ENCODE measurements at places on chromosomes 6 and 20. TPM values are rescaled to one million over a fixed set of nuclear protein-coding genes. Genes with fewer than 3 reads are reported as not detected.

GRCh38 chr6:169800116-169800667 lies 48.8 kb downstream of the ERMARD start:
- no peak for DNase-seq

DNA sequence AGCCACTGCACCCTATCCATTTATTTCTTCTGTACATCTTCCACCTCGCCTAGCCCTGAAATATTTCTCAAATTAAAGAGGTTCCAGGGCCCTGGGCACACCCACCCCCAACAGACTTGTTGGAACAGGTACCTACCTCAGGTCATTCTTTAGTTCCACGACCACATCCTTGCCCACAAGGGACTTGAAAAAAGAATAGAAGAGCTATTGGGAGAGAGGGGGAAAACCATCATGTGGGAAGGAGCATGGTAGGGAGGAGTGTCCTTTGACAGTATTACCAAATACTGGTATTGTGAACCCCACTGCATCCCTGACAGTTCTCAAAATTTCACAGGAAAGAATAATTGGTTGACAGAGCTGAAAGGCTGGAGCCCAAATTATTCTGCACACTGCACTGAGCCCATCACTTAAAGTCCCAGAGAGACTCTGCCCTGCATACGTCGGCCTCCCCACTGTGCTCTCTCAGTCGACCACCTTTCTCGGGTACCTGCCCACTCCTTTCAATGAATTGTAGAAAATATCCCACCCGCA lies 762 bp downstream of the LSM2 start:
- no peak for DNase-seq

GRCh38 chr6:137106183-137106582 lies 61.4 kb upstream of the IL20RA start:
- no peak for DNase-seq

- DNase-seq, result no peak
Measured at GRCh38 chr6:16909658-16910360, 148.5 kb upstream of the ATXN1 start.

GRCh38 chr20:53176134-53176533 lies 204.0 kb downstream of the TSHZ2 start:
- DNase-seq, result no peak

DNA sequence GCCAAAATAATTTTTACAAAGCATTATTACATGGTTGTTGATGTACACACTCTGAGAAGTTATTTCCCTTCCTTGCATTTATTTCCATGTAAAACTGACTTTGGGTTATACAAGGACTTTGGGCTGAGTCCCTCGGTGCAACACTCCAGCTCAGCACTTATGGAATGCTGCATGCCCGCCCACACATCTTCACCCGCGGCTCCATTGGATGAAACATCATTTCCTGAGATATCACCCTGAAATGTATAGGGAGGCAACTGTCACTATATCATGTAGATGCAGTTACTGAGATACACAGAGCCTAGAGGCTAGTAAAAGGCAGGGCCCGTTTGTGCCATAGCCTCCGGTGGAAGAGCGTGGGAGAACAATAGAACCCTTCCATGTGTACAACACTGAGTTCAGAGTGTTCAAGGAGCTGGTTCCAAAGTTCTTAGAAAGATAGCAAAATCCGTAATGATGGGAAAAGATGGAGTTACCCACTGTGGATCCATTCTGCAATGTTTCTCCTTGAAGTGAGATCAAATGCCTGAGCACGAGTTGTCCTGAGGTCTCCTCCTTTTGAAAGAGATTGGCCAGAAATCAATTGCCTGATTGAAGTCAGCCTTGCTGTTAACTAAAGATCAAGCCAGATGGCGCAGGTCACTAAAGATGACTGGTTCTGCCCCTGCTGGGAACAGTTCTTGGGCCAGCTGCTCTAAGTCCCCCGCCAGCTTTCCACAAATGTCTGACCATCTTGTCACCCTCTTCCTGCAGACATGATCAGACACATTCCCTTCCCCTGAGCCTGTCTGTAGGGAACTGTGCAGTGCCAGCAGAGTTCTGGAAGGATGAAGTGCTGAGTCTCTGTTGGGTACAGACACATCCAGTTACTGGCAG lies 100.9 kb upstream of the IYD start:
- no peak for DNase-seq

The ACAT2 gene
- polyA plus RNA-seq, result 59.7 TPM

The RIMS4 gene
- 0.53 TPM for polyA plus RNA-seq

Data from right renal cortex interstitium (tissue), 3 donors.